Adipose tissue (tissue), 3 donors: ENCODE measurements at places on chromosomes 16 and 17. TPM values are rescaled to one million over a fixed set of nuclear protein-coding genes. Genes with fewer than 3 reads are reported as not detected.

The TPSG1 gene
- polyA plus RNA-seq, result 0.45 TPM

The GPR139 gene
- polyA plus RNA-seq, result not detected

The NPTX1 gene
- not detected for polyA plus RNA-seq

The C16orf96 gene
- polyA plus RNA-seq, result 0.21 TPM

The KRTAP2-3 gene
- polyA plus RNA-seq, result not detected

The CDRT15 gene
- polyA plus RNA-seq, result not detected

The ZNF689 gene
- 3.7 TPM for polyA plus RNA-seq

The PLLP gene
- polyA plus RNA-seq, result 7.6 TPM

The ELMO3 gene
- 4.5 TPM for polyA plus RNA-seq

The KRT31 gene
- not detected for polyA plus RNA-seq

The LPO gene
- polyA plus RNA-seq, result 1.3 TPM

The HS3ST4 gene
- polyA plus RNA-seq, result not detected

The KRT27 gene
- polyA plus RNA-seq, result 2.9 TPM

The CACNG3 gene
- not detected for polyA plus RNA-seq

The FAM117A gene
- polyA plus RNA-seq, result 7.7 TPM

The KCNJ12 gene
- polyA plus RNA-seq, result 2.1 TPM

The ZG16B gene
- not detected for polyA plus RNA-seq

The FSCN2 gene
- 4.9 TPM for polyA plus RNA-seq

The SLC6A2 gene
- 0.18 TPM for polyA plus RNA-seq

The CCL15 gene
- polyA plus RNA-seq, result not detected

The DHODH gene
- 14.7 TPM for polyA plus RNA-seq

The FADS6 gene
- 0.06 TPM for polyA plus RNA-seq

The MYH2 gene
- polyA plus RNA-seq, result not detected

The NOL11 gene
- polyA plus RNA-seq, result 10.4 TPM

The RDM1 gene
- not detected for polyA plus RNA-seq

The C1QTNF1 gene
- polyA plus RNA-seq, result 207 TPM

The FBXL16 gene
- 0.37 TPM for polyA plus RNA-seq

The ITGB3 gene
- 0.45 TPM for polyA plus RNA-seq

The KRT24 gene
- 0.22 TPM for polyA plus RNA-seq
